T-cell (primary cell): ENCODE measurements at places on chromosomes 16 and 17.

- no peak for DNase-seq
These were observed 314.8 kb upstream of the GOT2 start for GRCh38 chr16:59048876-59049275.

DNA sequence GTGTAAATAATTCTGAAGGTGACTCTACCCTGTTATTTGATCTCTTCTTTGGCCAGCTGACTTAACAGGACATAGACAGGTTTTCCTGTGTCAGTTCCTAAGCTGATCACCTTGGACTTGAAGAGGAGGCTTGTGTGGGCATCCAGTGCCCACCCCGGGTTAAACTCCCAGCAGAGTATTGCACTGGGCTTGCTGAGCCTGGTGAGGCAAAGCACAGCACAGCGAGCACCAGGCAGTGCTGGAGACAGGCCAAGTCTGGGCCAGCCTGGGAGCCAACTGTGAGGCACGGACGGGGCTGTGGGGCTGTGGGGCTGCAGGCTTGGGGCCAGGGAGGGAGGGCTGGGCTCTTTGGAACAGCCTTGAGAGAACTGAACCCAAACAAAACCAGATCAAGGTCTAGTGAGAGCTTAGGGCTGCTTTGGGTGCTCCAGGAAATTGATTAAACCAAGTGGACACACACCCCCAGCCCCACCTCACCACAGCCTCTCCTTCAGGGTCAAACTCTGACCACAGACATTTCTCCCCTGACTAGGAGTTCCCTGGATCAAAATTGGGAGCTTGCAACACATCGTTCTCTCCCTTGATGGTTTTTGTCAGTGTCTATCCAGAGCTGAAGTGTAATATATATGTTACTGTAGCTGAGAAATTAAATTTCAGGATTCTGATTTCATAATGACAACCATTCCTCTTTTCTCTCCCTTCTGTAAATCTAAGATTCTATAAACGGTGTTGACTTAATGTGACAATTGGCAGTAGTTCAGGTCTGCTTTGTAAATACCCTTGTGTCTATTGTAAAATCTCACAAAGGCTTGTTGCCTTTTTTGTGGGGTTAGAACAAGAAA, 5.1 kb downstream of the STH start:
- DNase-seq = no peak

- DNase-seq = no peak
These were observed 380.0 kb upstream of the XYLT1 start for GRCh38 chr16:17850581-17851250.

- DNase-seq = no peak
These were observed 59.6 kb upstream of the ENPP7 start for GRCh38 chr17:79671085-79671694.

DNA sequence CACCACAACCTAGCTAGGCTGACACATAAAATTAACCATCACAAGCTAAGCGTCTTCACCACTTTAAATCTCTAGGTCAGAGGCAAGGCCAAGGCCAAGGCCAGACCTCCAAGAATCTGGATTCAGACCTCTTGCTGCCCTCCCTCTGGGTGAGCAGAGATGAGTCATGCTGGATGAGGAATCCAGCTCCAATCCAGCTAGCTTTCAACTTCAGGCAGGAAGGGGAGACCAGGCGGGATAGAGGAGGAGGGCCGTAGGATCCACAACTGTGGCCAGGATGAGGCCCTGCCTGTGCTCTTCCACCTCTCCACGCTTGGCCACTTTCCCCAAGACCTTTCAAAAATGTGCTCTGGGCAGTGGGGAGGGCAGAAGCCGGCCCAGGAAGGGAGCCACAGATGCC, 14.7 kb downstream of the LRRC75A start:
- no peak for DNase-seq

- peak; percentile 86 for DNase-seq
These were observed 887 bp upstream of the LASP1 start for GRCh38 chr17:38868817-38869525.

DNA sequence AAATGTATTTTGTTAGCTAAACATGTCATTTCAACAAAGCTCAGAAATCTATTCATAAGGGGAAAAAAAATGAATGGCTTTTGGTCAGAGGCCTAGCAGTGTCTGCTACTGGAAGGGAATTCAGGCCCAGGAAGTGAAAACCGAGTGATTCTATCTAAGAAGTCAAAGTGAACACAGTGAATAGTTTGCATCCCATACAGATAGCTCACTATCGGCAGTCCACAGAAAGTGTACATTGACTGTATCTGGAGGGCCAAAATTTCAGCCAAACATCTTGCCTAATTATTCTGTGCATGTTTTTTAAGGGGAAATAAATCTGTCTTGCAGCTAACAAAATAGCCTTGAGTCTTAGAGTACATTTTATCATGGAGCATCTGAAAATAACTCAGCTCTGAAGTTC, 214.4 kb upstream of the CACNG5 start:
- DNase-seq = no peak

- peak; percentile 7 for DNase-seq
These were observed 444 bp downstream of the HELZ start for GRCh38 chr17:67244431-67245072.

GRCh38 chr17:44094701-44095387, 24.3 kb downstream of the G6PC3 start:
- DNase-seq = no peak

DNA sequence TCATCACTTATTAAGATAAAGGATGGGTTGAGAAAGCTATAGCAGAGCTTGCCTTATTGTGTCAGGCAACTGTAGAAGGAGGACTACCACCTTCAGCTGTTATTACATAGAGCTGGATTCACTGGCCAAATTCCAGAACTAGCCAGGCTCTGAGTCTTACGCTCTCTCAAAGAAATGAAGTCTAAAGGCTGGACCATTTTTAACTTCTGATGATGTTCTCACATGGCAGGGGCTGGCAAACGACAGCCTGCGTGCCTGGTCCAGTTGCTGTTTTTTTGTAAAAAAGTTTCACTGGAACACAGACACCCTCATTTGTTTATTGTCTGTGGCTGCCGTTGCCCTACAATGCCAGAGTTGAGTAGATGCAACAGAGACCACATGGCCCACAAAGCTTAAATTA, 21.2 kb downstream of the TRAF4 start:
- no peak for DNase-seq

GRCh38 chr17:19726631-19727376, 10.4 kb upstream of the SLC47A2 start:
- no peak for DNase-seq

DNA sequence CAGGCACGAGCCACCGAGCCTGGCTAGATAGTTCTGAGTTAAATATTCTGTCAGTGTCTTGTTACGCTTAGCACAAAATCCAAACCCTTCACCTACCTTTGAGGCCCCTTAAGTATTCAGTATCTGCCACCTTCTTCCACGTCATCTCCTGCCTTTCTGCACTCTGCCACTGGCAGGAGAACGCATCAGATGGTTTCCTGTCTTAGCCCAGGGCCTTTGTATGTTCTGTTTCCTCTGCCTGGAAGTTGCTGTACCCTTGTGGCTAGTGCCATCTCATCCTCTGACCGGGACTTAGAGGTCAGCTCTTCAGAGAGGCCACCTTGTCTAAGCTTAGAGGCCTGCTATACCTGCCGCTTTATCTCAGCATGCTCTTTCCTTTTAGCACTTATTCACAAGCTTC, 67.5 kb upstream of the LGALS9 start:
- no peak for DNase-seq

DNA sequence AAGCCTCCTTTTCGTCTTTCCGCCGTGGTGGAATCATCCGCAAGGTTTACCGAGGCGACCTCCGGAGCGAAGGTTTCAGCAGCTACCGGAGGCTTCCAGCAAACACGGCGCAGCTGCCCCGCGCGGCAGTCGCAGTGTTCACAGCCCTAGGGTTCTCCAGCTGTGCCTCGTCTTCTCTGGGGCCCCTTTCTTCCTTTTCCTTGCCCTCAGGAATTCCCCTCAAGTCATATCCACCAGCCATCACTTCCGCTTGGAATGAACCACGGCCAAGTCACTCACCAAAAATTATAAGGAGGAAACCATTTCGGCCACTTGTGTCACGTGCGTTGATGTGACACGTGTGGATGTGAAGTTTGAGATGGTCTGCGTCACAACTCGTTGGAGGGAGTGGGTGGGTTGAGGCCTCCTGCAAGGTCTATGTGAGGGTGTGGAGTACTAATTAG, 636 bp upstream of the ERN1 start:
- DNase-seq = peak; percentile 34

DNA sequence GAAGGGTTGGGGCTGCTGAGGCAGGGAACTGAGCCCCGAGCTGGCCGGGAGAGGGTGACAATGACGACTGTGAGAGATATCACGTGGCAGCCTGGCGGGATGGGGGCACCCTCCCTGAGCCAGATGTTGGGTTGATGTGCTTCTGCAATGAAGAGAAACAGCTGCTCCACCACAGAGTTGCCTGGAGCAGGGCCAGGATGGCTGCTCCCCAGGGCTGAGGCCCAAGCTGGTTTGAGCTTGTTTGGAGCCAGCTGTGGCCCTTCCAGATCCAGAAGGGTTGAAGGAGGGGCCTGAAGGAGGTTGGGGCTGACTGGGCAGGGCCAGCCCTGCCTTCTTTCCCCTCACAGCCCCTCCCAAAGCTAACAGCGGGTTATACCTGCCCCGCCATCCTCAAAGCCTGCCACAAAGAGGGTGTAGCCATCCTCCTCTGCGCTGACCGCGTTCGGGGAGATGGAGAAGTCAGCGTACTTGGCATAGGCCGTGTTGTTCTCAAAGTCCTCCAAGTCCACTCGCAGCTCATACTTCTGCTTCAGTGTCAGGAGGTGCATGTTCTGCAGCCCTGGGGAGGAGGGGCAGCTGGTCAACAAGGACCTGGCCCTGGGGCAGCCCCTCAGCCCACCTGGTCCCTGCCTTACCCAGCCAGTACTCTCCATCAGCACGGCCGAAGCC, 2.1 kb downstream of the MFAP4 start:
- no peak for DNase-seq

- DNase-seq = no peak
These were observed 639 bp downstream of the CLDN6 start for GRCh38 chr16:3017344-3017743.

DNA sequence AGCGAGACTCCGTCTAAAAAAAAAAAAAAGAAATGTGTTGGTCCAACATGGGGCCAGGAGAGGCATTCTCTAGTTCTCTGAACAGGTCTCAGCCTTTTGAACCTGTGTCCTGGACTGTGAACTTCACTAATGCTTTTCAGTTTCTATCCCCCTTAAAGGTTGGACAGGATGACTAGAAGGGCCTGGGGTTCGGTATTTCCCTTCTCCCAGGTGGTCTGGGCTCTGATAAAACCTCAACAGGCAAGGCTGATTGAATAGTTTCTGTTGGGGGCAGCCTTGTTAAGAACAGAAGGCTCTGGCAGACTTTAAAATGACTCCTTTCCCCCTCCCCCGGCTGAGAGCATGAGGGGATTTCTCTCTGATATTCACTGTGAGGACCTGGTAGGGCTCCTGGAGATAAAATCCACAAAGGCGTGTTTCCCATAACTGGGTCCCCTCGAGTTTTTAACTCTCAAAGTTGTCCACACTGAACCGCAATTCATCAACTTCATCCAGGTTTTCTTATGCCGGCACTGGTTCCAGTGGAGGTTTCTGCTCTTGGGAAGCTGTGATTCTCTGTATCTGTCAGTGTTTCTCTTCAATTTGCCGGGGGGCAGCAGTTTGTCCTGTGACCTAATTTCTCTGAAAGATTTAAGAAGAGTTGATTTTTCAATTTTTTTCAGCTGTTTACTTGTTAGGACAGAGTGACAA, 91.3 kb downstream of the METRNL start:
- no peak for DNase-seq

DNA sequence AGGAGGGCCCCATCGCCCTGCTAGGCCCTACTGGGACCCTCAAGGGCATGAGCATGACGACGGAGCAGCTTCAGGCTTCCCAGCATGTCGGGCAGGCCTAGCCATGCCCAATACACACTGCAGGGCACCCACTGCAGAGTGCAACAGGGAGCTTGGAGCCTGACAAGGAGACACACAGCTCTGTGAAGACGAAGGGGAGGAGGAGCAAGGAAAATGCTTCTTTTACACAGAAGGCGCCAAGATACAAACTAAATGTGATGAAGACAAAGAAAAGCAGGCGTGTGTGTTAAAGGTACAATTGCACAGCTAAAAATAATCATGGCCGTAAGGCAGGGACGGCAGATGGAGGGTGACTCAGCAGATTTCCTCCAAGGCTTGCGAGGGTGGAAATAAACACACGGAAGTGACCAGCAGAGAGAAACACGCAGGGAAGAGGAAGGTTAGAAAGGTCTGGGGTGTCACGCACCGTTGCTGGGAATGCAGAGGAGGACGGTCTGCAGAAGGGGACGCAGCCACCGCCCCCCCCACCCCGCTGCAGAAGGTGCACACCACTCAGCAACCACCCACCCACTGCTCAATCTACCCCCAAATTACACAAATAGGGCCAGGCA, 108.5 kb downstream of the ZNF778 start:
- no peak for DNase-seq

DNA sequence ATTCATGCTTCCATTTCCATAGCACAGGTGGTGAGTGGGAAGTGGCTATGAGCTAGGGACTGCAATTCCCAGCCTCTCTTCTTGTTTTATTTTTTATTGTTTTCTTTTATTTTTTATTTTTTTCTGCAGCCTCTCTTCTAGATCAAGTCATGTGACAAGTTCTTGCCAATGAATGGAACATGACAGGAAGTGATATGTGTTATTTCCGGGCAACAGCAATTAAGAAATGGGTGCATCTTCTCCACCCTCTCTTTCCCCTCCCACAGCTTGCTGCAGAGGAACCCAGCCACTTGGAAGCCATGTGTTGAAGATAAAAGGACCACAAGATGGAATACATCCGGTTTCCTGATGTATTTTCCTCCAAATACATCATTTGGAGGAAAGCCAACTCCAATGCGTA, 23.6 kb downstream of the IRX5 start:
- no peak for DNase-seq

DNA sequence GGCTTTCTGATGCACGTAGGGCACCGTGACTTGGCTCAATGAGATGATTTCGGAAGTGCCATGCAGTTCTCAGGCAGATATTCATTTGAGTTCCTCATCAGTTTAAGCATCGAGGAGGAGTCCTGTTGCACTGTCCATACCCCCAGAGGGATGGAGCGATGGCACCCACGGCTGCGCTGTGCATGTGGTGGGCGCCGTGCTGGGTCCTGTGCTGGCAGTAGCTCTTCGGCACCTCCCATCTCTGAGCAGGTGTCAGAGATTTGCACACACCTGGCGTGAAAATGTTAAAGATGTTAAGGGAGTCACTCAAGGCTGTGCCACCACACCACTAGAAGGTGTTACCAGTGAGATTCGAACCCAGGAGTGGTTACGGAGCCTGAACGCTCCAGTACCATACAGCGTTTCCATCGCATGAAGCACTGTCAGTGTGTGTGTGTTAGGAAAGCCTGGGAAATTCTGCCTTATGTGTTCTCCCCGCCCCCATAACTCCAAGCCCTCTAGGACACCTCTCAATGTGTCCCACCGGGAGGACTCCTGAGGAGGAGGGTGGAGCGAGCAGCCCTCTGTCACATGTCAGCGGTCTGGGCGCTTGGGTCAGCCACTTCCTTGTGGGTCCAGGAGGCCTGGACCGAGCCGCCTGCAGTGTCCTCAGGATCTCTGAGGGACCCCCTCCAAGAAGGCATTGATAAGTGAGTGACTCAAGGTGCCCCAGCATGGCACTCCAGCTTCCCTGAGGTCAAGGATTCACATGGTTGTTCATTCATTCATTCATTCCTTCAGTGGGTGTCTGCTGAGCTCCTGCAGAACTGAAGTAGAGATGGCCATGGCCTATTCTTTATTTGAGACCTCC, 3.8 kb downstream of the MRC2 start:
- no peak for DNase-seq

- DNase-seq = no peak
These were observed 17.9 kb downstream of the SMCR8 start for GRCh38 chr17:18332909-18333489.
